ENCODE measurements at places on chromosomes 6 and 20. TPM values are rescaled to one million over a fixed set of nuclear protein-coding genes. Genes with fewer than 3 reads are reported as not detected.
A peak's percentile ranks its signal among the peaks of the same experiment; 100 is the strongest.

DNA sequence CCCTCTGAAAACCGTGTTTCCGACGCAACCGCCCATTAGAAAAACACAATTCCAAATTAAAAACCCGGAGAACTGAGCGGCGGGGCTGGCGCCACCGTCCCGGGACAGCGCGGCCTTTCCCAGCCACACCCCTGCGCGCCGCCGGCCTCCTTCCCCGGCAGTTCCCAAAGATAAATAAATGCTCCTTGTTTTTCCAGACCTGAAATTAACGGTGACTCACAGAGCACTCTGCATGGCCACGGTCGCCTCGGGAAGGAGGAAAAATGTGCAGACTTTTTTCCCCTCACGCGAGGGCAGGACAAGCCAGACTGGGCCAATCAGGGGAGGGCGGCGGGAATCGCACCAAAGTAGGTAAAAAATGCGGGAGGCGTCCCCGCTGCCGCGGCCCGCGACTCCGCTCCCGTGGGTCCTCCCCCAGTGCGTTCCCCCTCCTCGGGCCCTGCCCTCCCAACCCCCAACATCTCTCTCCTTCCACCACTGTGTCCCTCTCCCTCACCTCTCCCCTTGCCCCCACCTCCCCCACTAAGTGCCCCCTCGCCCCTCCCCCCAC lies 828 bp upstream of the DSTN start:
- DNase-seq: peak; percentile 88

- DNase-seq: no peak
These were observed 310.0 kb upstream of the PRND start for GRCh38 chr20:4411744-4412143.

DNA sequence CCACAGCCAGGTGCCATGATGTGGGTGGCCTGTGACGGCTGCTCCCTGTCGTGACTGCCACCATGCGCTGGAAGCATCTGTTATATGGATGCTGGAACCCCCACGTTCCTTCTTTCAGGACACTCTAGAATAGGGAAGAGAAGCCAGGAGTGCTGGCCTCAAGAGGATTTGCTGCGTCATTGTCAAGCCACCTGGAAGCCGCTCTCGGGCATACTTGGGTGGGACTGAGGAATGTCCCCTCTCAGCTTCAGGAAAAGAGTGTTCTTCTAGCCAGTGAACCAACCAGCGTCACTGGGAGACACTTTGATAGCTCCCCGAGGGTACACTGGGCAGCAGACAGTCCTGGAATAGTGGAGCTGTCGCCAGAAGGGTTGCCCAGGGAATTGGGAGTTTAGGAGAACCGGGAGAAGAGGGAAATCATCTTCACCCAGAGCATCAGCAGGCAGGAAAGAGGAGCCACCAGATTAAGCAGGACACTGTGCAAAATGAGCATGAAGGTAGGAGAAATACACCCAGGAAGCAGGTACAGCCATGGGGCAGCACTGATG lies 130.8 kb upstream of the SASH1 start:
- DNase-seq: no peak

DNA sequence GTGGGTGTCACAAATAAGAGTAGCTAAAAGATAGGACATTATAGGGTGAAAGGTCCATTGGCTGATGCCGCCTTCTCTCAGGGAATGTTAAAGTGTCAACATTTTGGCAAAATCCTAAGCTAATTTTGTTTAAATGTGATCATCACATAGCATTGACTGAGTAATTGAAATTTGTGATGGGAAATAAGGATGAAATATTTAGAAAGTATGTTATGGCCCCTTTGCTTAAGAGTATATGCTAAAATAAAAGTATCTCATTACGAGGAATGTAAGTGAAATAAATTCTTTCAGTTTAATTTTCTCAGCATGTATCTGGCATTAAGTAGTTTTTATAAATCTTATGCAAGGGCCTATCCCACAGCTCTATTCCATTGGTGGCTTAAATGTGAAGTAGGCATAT lies 229.2 kb downstream of the PRL start:
- DNase-seq: no peak

DNA sequence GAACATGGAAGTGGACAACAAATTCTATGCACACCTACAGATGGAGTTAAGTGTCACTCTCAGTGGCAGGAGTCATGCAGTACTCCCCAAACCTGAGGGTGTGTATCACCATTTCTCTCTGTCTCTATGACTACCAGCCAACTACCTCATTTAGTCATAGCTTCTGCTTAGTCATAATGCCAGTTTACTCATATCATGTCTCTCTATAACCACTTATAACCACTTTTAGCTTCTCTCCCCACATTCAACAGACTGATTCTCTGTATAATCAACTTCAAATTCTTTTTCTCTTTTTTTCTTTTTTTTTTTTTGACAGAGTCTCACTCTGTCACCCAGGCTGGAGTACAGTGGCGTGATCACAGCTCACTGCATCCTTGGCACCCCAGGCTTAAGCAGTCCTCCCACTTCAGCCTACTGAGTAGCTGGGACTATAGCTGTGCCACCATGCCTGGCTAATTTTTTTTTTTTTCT lies 13.8 kb upstream of the GTF3C6 start:
- no peak for DNase-seq

DNA sequence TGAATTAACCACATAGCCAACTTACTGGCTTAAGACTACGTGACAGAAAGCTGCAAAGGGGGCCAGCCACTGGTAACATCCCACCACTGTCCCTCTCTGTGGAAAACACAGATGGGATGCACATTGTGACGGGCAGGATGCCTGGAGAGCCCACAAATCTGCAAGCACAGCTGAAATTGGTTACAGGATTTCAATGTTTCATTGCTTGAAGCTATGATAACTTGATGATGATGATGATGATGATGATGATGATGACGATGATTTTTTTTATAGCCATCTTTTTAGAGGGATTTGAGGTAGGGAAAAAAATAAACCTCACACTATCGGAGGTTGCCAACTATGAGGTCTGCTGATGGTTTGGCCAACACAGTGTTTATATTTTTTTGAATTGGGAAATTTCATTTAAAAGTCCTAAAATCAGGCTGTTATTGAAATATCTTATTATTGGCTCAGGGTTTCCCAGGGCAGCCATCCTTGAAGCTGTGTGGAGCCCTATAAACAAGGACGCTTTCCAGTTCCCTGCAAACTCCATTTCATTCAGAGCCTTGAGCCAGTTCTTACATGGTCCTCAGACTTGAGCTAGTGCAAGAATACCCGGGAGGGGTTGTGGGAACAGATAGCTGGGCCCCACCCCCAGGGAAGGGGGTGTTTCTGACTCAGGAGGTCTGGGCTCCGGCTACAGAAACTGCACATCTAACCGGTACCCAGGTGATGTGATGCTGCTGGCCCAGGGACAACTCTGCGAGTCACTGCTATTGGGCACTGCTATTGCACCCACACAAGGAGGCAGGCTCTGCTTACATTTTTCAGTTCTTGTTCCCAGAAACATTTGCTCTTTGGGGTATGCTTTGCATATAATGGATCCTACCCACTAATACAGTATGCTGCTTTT lies 27.1 kb downstream of the BCAS1 start:
- no peak for DNase-seq

DNA sequence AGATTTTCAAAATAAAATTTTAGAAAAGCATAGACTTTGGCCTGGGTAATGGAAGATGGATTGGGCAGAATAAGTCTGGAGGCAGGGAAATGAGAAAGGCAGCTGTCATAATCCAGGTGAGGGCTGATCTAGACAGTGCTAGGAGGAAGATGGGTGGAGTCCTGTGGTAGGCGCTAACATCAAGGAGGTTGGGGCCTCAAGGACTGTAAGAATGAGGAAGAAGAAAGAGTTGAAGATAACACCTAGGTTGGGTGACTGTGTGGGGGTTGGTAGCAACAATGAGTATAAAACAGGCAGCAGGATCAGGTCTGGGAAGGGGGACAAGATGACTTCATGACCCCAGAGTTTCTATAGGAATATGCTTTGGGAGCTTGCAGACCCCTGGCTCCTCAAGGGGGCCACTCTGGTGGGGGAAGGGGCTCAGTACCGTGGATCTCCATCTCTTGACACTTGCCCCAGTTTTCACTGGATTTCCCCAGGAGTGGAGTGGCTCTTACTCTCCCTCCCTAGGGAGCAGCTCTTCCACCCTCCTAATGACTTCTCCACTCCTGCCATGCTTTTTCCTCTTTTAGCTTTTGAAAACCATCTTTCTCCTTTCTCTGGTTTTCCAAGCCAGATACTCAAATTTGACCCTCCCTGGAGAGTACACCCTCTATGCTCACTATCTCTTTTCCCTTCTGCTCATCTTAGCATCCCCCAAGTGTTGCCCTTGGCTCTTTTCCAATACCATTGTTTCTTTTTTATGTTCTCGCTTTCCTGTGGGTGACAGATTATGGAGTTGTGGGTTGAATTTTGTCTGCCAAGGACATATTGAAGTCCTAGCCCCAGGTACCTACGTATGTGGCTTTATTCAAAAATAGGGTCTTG lies 14.8 kb downstream of the TRIM31 start:
- DNase-seq: no peak

DNA sequence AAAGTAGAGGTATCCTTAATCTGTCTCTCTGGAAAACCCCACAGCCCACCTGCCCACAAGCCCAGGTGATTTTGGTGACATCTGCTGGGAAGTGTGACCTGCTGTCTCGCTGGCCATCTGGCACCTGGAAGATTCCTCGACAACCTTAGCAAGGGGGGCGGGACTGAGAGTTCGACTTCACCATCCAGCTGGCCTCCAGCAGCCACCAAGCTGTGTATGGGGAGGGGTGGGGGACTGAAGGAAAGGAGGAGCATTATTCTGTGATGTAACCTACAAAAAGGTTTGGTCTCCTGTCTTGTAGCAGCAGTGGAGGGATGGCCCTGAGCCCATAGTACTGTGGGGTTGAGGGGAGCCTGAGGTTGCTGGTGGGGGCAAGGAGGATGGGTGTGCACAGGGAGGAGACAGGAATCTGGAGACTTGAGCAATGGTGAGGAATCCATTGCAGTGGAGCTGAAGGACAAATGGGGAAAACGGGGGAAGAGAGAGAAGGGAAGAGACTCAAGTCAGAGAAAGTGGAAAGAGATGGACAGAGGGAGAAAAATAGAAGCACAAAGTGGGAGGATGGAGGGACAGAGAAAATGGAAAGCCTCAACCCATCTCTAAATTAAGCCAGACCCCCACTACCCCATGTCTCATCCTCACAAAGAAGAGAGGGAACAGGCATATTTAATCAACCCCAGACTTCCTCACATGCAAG lies 4.0 kb downstream of the LY6G6F start:
- no peak for DNase-seq

- no peak for DNase-seq
These were observed 8.0 kb downstream of the CDC5L start for GRCh38 chr6:44395501-44395900.

DNA sequence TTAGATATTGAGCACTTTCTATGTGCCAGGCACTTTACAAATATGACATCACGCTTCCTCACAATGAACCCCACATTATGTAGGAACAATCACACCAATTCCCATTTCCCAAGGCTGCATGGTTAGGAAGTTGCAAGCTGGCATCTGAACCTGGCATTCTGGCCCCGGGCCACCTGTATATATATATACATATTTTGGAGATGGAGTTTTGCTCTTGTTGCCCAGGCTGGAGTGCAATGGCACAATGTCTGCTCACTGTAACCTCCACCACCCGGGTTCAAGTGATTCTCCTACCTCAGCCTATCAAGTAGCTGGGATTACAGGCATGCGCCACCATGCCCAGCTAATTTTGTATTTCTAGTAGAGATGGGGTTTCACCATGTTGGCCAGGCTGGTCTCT lies 30.4 kb downstream of the SRC start:
- DNase-seq: no peak

DNA sequence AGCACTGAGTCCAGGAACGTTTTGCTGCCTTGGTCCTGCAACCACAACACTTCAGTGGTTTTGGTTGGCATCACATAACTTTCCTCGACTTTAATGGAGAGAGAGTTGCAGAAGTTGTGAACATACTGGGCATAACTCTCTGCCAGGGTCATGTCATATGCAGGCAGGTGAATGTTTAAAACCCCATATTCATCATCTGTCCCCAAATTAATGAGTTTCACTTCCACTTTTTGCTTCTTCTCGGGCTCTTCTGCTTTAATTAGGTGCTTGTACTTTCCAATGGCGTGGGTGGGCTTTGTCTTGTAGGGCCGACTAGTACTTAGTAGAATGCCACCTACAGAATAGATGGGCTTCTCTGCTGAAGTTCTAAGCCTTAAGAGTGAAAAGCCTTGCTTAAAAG lies 45.2 kb upstream of the TFAP2A start:
- DNase-seq: no peak

GRCh38 chr20:47055699-47056369 lies 161.2 kb downstream of the EYA2 start:
- DNase-seq: peak; percentile 8

DNA sequence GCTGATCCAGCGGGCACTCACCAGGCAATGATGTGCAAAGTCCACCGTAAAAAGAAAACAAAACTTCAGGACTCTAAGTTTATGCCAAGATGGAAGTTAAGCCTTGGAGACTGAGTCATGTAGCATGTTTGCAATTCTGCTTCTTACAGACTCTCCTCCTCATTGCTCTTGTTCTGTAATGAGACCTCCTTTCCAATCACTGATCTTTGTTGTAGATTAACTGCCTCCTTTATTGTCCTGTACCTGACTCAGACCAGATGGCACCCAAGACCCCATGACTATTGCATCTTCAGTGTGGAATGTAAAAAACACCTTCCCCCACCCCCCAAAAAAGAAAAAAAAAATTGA lies 11.2 kb downstream of the NEU1 start:
- no peak for DNase-seq

GRCh38 chr6:154460306-154461071 lies 50.0 kb downstream of the CNKSR3 start:
- no peak for DNase-seq

DNA sequence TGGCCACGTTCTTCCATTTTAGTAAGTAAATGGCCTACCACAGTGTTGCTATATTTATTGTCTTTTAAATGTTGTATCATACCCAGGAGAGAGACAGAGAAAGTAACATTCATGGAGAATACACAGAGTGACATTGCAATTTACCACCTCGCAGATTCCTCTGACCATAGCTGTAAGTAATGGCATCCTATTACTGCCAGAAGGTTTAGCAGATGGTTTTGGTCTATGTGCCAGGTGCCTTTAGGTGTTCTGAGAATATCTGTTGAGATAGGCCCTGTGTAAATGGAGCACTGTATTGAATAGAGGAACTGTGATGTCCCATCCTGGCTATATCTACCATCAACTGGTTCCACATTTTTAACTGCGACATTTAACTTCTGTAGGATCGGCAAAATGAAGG lies 559.6 kb downstream of the KIF16B start:
- DNase-seq: no peak

The FRK gene
- 1.8 TPM for total RNA-seq

The TAB2 gene
- total RNA-seq: 12.4 TPM

The SEMG1 gene
- not detected for total RNA-seq

The FOXA2 gene
- not detected for total RNA-seq

The DLGAP4 gene
- total RNA-seq: 17.4 TPM

The HLA-DOB gene
- total RNA-seq: not detected

The TAGAP gene
- total RNA-seq: 0.03 TPM

The BHLHE23 gene
- total RNA-seq: not detected

The ZNF322 gene
- 54.1 TPM for total RNA-seq

The SLC4A11 gene
- total RNA-seq: 0.82 TPM

Data from SK-MEL-5 (cell line).